ENCODE measurements at places on chromosomes 3 and 15.

DNA sequence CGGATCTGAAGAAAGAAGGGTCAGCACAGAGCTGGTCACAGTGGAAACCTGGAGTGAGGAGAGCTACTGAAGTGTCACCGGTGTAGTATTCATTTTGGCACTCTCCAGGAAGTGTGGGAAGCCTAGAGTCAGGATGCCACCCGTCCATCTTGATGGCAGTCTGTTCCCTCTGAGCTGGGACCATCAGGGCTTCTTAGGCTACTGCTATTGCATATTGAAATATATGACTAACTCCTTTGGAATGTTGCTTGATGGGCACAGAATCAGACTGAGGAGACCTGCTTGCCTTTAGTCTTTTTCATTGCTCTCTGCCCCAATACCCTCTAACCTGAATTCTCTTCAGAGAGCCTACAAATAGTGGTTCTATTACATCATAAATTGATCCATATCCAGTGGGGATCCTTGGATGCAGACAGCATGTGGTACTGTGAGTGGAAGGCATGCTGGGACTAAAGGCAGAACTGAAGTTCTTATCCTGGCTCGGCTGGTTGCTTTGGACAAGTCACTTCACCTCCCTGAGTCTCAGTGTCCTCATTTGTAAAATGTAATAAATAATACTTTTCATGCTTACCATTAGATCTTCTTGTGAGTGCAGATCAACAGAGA, 143.5 kb downstream of the PDE8A start:
- DNase-seq, result no peak

- DNase-seq, result no peak
These were observed 46.7 kb downstream of the NIPA2 start for GRCh38 chr15:22885120-22885519.

- no peak for DNase-seq
These were observed 236.1 kb downstream of the RORA start for GRCh38 chr15:60993008-60993407.

GRCh38 chr15:69469467-69470201, 17.0 kb downstream of the RPLP1 start:
- DNase-seq, result no peak

GRCh38 chr15:71082803-71083202, 32.5 kb upstream of the THSD4 start:
- DNase-seq, result no peak

- no peak for DNase-seq
These were observed 3.9 kb downstream of the GATA2 start for GRCh38 chr3:128488991-128489673.

GRCh38 chr15:90184786-90185704, 16.1 kb upstream of the SEMA4B start:
- peak; percentile 44 for DNase-seq

GRCh38 chr15:59953392-59953883, 50.7 kb upstream of the FOXB1 start:
- DNase-seq, result peak; percentile 84

- DNase-seq, result no peak
These were observed 4.6 kb upstream of the KCTD6 start for GRCh38 chr3:58487140-58487886.

GRCh38 chr3:177523872-177524438, 326.7 kb upstream of the TBL1XR1 start:
- DNase-seq, result no peak

DNA sequence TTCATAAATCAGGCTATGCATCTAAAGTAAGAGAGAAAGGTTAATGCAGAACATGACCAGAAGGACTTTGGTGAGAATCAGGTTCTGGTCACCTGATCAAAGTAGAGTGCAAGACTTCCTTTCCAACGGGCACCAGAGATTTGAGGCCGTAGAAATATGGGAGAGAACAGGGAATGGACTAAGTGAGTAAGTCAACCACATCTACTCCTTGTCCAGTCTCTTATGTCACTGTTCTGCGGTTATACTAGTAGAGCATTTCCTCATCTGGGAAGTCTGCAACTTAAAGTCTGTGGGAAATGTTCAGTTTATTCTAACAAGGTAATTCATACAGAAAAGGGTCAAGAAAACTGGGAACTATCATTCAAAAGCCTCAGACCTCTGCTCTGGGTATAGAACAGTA, 232.8 kb downstream of the CPNE4 start:
- no peak for DNase-seq

- DNase-seq, result no peak
These were observed 938.4 kb downstream of the MCTP2 start for GRCh38 chr15:95169541-95170459.

DNA sequence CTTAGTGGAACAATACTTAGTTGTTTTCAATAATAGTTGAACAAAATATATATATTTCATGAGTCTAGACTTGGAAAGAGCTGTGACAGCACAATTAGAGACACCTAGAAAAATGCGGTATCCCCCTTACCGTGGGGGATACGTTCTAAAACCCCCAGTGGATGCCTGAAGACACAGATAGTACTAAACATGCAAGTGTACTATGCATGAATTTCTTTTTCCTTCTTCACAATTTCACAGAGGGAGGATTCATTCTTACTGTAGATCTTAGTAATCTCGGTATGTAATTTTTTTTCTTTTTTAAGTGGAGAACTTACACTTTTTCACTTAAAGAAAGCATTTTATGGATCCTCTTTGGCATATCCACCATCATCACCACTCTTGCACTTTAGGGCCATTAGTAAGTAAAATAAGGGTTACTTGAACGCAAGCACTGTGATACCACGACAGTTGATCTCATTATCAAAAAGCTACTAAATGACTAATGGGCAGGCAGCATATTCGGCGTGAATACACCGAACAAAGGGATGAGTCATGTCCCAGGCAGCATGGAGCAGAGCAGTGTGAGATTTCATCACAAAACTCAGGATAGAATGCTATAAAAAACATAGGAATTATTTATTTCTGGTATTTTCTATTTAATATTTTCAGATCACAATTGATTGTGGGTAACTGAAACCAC, 72.3 kb upstream of the ZNF280D start:
- DNase-seq, result no peak
